ENCODE measurements at places on chromosomes 5 and 9. TPM values are rescaled to one million over a fixed set of nuclear protein-coding genes. Genes with fewer than 3 reads are reported as not detected.

The SHC3 gene
- 68.9 TPM for total RNA-seq

The SPINK1 gene
- not detected for total RNA-seq

The CDC25C gene
- total RNA-seq = 2.2 TPM

The SELENOP gene
- 24.4 TPM for total RNA-seq

The PIP5K1B gene
- 7.8 TPM for total RNA-seq

The FBP2 gene
- not detected for total RNA-seq

The NEUROG1 gene
- total RNA-seq = 1.6 TPM

The GMCL2 gene
- total RNA-seq = not detected

The C5orf52 gene
- not detected for total RNA-seq

The HTR4 gene
- total RNA-seq = 0.31 TPM

The PRUNE2 gene
- total RNA-seq = 29.1 TPM

The FBLL1 gene
- total RNA-seq = 37.6 TPM

The SPINK13 gene
- total RNA-seq = not detected

The RIOK2 gene
- total RNA-seq = 29.1 TPM

The FREM1 gene
- total RNA-seq = 4.7 TPM

The EQTN gene
- 8.1 TPM for total RNA-seq

The FOXD4L6 gene
- total RNA-seq = 1.3 TPM

The NPR3 gene
- 13.1 TPM for total RNA-seq

The PCDHB15 gene
- total RNA-seq = 32.9 TPM

The GABRA1 gene
- total RNA-seq = 17.2 TPM

The ENHO gene
- total RNA-seq = 27.5 TPM

The NFIB gene
- total RNA-seq = 240 TPM

The FAM200C gene
- 32.9 TPM for total RNA-seq

The PCDHGA5 gene
- total RNA-seq = 17.8 TPM

The PHF24 gene
- 40.1 TPM for total RNA-seq

The LCNL1 gene
- total RNA-seq = 0.94 TPM

The CCDC187 gene
- not detected for total RNA-seq

The SPATA31C1 gene
- total RNA-seq = not detected

The BSPRY gene
- total RNA-seq = not detected

The FOXI1 gene
- total RNA-seq = not detected

The FOXD4 gene
- total RNA-seq = 0.31 TPM

The MACIR gene
- 39.4 TPM for total RNA-seq

The HMGCR gene
- total RNA-seq = 357 TPM

The OTULIN gene
- total RNA-seq = 26.0 TPM

The LCN1 gene
- total RNA-seq = not detected

The LSM11 gene
- total RNA-seq = 72.3 TPM

The PCDHGA10 gene
- 36.3 TPM for total RNA-seq
